A673 (cell line): ENCODE measurements at places on chromosomes 13 and 19. TPM values are rescaled to one million over a fixed set of nuclear protein-coding genes. Genes with fewer than 3 reads are reported as not detected.

Gene SLC10A2
- total RNA-seq: not detected in 2 replicates

Gene ZNF776
- 10.3 and 15.8 TPM in 2 replicates for total RNA-seq

Gene DNAJB1
- total RNA-seq: 105 and 122 TPM in 2 replicates

Gene DGKH
- 13.1 and 13.8 TPM in 2 replicates for total RNA-seq

Gene DUXA
- not detected in 2 replicates for total RNA-seq

Gene FFAR2
- not detected in 2 replicates for total RNA-seq

Gene WDR88
- total RNA-seq: not detected in 2 replicates

Gene ZNF345
- total RNA-seq: 2.8 and 4.1 TPM in 2 replicates

Gene NBEA
- total RNA-seq: 4.2 and 6.2 TPM in 2 replicates

Gene IRGC
- total RNA-seq: not detected in 2 replicates

Gene IL27RA
- 5.4 and 6.0 TPM in 2 replicates for total RNA-seq

Gene ALG5
- total RNA-seq: 45.4 and 52.0 TPM in 2 replicates

Gene CD22
- not detected in 2 replicates for total RNA-seq

- DNase-seq: no peak
Measured at GRCh38 chr13:26324867-26325266, 70.9 kb downstream of the CDK8 start.

DNA sequence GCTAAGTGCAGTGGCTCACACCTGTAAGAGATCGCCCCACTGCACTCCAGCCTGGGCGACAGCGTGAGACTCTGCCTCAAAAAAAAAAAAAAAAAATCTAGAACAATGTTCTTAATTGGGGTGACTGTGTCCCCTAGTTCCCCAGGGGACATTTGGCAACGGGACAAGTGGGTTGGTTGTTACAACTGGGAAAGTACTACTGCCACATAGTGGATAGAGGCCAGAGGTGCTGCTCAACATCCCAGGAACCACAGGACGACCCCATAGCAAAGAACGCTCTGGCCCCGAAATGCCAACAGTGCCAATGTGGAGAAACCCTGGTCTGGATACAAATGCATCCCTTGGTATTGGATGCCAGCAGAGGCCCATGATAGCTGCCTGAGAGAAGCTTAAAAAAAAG, 11.8 kb downstream of the NLRP12 start:
- DNase-seq: peak; percentile 63

DNA sequence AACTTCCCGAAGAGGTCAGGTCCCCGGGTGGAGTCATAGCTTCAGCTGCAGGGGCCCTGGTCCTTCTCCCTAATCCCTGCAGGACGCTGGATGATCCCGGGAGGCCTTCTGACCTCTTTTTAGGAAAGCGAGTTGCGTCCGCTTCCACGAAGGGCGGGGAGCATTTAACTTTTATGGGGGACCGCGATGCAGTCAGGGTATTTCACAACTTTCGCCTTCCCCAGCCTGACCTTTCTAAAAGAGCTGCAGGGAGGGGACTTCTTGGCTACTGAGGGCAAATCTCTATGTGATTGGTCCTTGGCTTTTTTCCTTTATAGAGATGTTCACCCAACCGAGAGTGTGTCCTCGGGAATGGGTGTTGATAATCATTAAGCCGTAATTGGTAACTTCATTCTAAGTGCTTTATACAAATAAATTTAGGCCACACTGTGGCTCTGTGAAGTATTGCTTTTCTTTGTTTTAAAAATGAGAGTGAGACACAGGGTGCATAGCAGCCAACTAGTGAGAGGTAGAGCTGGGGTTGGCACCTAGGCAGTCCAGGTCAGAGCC, 778 bp downstream of the ZNF230 start:
- no peak for DNase-seq

DNA sequence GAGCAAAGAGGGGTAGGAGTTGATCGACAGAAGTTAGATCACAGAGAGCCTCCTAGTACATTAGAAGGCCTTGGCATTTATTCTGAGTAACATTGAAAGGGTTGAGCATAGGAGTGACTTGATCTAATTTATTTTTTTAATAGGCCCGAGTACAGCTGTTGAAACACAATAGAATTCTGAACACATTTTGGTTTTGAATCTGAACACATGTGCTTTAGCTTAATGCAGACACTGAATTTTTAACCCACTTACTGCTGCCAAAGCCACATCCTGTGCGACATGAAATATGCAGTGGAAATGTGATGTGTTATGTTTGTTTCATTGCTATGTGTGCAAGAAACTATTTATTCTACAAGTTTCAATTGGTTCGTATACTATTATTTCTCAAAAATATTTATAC, 1505.9 kb downstream of the PCDH9 start:
- DNase-seq: no peak

- peak; percentile 41 for DNase-seq
Measured at GRCh38 chr19:1675633-1676350, 23.4 kb upstream of the TCF3 start.

- no peak for DNase-seq
Measured at GRCh38 chr13:51874651-51875050, 12.9 kb downstream of the CCDC70 start.

DNA sequence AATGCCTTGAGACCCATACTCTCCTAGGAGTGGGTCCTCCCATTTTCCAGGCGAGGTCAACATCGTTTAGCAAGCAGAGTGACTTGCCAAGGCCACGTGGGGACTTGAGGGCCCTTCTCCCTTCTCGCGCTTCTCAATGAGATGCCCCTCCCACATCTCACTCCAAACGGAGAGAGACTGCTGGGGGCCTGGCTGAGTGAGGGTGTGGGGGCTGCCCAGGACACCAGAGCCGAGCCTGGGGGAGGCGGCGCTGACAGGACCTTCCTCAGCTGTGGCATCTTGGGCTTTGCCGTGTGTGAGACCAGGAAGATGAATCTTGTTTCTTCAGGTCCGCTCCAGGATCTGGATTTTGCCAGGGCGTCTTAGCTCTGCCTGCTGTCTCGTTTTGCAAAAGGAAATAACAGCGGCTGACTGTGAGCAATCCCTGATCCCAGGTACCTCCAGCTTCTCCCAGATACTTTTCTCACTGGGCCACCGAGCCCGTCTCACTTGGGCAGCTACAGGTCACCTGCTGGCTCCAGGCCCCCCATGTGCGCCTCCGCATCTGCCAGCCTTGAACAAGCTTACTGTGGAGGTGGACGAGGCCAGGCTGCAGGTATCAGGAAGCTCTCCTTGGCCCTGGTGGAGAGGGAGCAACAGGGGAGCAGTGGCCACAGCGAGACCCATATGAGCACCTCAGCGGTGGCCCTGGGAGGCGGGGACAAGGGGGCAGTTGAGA, 6.0 kb downstream of the COX6B2 start:
- DNase-seq: no peak

- peak; percentile 78 for DNase-seq
Measured at GRCh38 chr13:77779552-77780272, 82.2 kb downstream of the SLAIN1 start.

DNA sequence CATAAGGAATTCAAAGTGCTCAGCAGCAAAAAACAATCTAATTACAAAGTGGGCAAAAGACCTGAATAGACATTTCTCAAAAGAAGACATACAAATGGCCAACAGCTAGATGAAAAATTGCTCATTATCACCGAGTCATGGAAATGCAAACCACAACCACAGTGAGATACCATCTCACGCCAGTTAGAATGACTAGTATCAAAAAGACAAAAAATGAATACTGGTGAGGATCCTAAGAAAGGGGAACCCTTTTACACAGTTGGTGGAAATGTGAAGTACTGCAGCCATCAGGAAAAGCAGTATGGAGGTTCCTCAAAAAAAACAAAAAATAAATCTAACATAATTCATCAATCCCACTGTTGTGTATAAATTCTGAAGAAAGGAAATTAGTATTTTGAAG, 1206.1 kb downstream of the EFNB2 start:
- no peak for DNase-seq

GRCh38 chr19:8609279-8610040, 1.1 kb downstream of the ADAMTS10 start:
- peak; percentile 70 for DNase-seq

- DNase-seq: no peak
Measured at GRCh38 chr13:111095031-111095840, 19.9 kb upstream of the ARHGEF7 start.

DNA sequence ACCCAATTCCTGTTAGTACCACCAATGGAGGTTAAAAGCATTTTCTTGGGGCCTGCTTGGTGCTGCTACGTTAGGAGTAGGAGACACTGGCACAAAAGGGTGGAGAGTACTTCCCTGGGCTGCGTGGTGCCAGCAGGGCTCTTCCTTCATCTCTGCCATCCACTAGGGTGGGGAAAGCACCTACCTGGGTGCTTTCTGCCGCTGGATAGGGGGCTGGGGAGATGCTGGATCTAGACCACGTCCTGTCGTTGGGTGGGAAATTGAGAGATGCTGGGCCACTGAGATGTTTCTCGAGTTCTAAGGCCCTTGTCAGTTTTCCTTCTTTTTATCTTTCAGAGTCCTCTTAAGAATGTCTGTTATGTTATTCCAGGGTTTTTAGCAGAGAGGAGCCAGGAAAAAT, 6.7 kb upstream of the FCGBP start:
- no peak for DNase-seq

GRCh38 chr13:23140492-23140891, 40.3 kb upstream of the SGCG start:
- DNase-seq: no peak

DNA sequence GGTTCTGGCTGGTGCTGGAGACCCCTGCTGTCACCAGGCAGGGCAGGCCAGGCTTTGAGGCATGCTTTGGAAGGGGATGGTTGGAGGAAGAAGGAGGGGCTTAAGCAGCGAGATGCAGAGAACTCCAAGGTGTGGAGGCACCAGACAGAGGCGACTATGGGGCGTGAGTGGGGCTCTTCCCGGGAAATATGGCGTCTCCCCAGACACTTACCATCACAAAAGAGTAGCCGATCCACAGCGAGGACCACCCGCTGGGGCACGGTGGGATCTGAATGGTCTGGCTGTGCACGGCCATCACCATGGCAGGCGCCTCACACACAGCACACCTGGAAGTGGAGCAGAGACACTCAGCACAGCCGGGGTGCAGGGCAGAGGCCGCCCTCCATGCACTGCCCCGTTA, 151.9 kb downstream of the COL4A1 start:
- no peak for DNase-seq

GRCh38 chr19:14402332-14403144, 16.6 kb downstream of the DDX39A start:
- DNase-seq: no peak

GRCh38 chr19:55044771-55045716, 7.0 kb upstream of the GP6 start:
- DNase-seq: no peak

DNA sequence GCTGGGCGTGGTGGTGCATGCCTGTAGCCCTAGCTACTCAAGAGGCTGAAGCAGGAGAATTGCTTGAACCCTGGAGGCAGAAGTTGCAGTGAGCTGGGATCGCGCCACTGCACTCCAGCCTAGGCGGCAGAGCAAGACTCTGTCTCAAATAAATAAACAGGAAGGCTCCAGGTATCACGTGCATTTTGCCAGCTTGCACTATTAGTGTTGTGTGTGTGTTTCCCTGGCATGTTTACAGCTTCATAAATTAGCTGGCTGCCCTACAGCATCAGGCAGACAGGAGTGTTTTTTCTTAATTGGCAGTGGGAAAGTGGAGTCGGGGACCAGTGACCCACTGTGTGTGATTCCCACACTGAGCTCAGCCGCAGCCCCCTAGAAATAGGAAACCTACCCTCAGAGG, 32.6 kb downstream of the SHISA2 start:
- DNase-seq: no peak

DNA sequence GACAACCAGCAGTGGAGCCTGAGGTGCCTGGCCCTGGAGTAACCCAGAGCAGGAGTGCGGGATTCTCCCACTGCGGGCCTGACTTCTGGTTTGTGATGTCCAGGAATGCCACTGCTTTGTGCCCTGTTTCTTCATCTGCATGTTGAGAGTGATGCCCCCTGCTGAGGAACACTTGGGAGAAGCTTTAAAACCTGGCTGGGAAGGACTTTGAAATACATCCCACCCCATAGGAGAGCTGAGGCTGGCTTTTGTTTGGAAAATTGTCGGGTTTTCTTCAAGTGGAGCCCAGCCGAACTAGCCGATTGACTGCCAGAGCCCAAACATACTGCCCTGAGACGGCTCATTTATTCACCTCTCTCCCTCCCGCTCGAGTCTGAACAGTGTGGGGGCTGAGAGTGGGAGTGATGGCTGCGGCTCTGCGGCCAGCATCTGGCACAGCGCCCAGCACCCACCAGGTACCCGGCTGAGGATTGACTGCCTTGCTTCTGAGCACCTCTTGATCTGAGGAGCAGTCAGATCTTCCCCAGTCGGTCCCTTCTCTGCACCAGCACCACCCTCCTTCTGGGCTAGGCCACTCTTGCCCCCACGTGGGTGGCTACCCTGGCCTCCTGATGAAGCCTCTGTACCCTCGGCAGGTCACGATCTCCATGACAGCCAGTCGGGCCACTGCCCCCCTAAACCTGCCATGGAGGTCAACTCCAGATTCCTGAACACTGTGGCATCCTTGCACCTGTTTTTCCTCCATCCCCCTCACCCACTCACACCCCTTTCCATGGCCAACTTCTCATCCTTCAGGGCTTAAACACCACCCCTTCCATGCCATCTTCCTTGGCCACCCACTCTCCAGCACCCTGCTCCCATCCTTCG, 148.9 kb downstream of the SIPA1L3 start:
- no peak for DNase-seq

- DNase-seq: no peak
Measured at GRCh38 chr13:40389081-40389641, 277.3 kb downstream of the FOXO1 start.

DNA sequence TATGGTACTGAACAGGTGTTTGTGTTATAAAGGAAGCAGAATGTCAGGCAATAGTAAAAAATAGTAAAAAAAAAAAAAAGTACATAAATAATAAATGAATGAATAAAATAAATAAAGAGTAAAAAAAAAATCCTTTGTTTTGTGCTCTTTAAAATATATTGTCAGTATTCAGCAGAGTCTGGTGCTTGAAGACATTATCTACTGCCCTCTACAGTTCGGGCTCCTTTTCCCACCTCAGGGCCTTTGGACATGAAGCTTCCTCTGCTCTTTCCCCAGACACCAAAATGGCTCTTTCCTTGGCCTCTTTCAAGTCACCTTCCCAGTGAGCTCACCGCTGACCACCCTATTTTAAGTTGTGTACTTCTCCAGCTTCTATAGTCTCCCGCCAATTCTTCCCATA, 137.5 kb downstream of the TNFRSF19 start:
- no peak for DNase-seq
